Activated T-cell treated with anti-CD3 and anti-CD28 coated beads, Interleukin-2, amount 50 U/mL, for 24 hours (primary cell): ENCODE measurements at places on chromosomes 2 and 18.

- no peak for DNase-seq
These were observed 51.9 kb downstream of the VRK2 start for GRCh38 chr2:58098254-58099095.

GRCh38 chr2:68835621-68836020 lies 35.6 kb downstream of the BMP10 start:
- DNase-seq = no peak

DNA sequence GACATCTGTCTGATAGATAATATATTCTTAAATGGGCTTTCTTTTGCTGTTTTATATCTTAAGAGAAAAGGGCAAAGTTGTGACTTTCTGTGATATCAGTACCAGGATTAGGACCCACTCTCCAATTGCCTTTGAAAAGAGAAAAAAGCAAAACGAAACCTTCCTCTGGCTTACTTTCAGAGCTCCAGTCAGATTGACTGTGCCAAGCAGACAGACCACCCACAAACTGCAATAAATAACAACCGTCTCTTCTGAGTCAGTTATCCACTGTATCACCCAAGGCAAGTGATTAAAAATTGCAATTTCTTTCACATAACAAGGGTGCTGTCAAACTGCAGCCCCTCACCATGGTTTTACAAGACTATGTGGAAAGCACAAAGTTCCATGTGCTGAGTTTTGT lies 230.5 kb upstream of the SETBP1 start:
- no peak for DNase-seq

DNA sequence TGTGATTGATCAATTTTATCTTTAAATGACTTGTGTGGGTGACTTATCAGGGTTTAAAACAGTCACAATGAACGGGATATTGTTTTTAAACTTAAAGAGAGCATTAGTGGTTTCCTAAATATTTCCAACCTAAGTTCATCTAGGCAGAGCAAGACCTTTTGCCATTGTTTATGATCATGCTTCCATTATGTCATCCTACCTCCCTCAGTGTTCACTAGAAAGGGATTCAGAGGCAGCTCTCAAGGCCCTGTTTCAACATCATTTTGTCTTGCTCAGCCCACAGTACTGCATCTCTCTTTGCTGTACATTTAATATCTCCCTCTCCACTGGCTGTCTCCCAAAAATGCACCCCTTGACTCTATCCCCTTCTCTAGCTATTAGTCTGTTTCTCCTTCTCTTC lies 21.5 kb upstream of the PELI1 start:
- DNase-seq = no peak

GRCh38 chr2:64455545-64455944 lies 1.6 kb downstream of the LGALSL start:
- no peak for DNase-seq

- DNase-seq = no peak
These were observed 72.5 kb downstream of the KLF7 start for GRCh38 chr2:207093234-207093633.

GRCh38 chr2:149278872-149279264 lies 51.5 kb upstream of the LYPD6 start:
- no peak for DNase-seq

DNA sequence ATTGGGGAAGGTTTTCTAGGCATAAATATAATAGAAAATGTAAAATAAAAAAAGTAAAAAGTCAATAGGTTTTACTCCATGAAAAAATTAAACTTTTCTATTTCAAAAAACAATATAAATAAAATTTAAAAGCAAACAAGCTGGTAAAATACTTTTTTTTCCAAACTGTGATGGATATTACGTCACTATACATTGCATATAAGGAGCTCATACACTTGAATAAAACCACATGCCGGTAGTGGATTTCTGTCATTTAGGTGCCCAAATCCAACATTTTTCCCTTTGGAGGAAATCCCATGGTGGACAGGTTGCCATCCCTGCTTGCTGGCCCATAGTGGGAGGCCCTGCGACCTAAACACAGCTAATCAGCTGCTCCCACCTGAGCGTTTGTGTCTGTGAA lies 289.4 kb upstream of the HNRNPA3 start:
- DNase-seq = no peak

GRCh38 chr2:15119722-15120175 lies 441.4 kb downstream of the NBAS start:
- no peak for DNase-seq

DNA sequence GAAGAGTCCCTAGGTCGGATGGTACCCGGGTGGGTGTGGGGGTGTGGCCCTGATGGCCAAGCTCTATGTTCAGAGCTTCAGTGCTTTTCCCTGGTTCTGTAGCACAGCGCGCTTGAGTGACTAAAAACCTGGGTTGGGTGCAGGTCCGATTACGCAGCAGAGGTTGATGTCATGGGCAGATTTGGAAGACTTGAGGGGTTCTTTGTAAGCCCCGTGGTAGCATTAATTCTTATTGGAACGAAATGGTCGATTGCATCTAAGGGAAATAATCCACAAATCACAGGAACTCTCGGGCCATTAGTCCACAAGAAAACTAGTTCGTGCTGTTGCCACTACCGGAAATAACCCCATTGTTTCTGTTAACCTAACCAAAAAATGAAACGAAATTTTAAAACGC lies 9.0 kb downstream of the HOXD8 start:
- DNase-seq = no peak

DNA sequence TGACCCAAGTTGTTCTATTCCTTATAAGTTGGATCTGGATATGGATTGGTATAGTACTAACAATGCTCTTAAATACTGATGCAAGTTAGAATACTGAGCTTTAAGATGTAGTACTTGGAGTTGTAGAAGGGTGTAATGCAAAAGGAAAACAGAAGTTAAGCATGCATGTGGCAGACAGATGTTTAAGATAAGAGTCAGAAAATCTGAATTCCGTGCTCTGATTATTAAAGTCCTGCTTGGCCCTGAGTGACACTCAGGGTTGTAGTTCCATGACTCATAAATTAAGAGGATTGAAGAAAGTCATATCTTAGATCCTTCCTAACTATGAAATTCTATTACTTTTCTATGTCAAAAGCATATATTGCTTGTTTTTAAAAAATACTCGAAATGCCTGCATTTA lies 250.6 kb downstream of the RPRM start:
- no peak for DNase-seq

GRCh38 chr18:48924630-48925490 lies 25.9 kb downstream of the SMAD7 start:
- no peak for DNase-seq

DNA sequence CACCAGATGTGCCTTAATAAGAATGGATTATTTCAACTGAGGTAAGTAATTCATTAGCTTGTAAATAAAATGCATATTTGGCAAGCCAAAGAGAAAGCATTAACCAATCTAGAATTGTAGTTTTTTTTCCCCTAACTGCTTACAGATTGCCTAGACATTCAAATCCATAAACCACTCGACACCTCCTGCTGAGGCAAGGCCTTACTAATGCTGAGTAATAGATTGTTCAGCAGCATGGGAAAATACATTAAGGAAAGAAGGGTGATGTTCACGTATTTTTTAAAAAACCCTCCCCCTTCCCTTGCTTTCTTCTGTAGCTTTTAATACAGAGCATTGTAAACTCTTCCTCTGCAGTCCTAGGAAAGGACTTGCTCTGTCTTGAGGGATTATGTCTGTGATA lies 17.0 kb upstream of the LINC00305 start:
- no peak for DNase-seq
